Stimulated activated CD8-positive, alpha-beta memory T cell treated with anti-CD3 and anti-CD28 coated beads, Interleukin-4, amount 100 ng/mL, for 4 hours (primary cell): ENCODE measurements at places on chromosomes 1 and 21.

GRCh38 chr1:67818725-67819301 lies 14.5 kb downstream of the GNG12 start:
- no peak for DNase-seq

- DNase-seq: no peak
Observed at GRCh38 chr1:44698138-44698537, 23.6 kb downstream of the ARMH1 start.

DNA sequence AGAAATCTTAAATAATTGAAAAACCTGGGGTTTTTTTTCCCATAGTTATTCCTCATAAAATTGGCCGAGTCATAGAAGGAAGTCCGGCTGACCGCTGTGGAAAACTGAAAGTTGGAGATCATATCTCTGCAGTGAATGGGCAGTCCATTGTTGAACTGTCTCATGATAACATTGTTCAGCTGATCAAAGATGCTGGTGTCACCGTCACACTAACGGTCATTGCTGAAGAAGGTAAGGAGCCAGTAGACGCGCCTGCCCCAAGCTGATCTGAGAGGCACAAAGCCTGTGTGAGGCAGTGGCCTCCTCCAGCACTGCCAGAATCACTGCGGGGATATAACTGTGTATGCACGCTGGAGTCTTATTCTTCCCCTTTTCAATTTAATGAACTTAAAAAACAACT lies 100.3 kb downstream of the PHTF1 start:
- no peak for DNase-seq

- DNase-seq: no peak
Observed at GRCh38 chr1:30108186-30108585, 615.2 kb downstream of the MATN1 start.

DNA sequence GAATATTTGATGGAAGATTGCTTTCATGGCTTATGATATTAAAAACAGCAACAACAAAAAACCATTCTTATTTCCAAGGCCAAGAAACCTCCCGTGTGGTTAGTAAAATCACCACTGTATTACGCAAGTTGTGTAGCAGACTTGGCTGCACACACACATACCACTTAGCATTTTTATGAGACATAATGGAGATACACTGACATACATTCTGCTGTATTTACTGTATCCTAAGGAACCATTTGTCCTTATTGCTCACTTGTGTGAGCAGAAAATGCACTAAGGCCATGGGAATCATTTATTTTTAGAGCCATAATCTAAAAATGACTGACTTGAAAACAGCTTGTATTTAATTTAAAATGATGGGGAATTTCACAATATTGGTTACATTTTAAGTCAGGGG lies 584 bp upstream of the C1orf141 start:
- DNase-seq: no peak

DNA sequence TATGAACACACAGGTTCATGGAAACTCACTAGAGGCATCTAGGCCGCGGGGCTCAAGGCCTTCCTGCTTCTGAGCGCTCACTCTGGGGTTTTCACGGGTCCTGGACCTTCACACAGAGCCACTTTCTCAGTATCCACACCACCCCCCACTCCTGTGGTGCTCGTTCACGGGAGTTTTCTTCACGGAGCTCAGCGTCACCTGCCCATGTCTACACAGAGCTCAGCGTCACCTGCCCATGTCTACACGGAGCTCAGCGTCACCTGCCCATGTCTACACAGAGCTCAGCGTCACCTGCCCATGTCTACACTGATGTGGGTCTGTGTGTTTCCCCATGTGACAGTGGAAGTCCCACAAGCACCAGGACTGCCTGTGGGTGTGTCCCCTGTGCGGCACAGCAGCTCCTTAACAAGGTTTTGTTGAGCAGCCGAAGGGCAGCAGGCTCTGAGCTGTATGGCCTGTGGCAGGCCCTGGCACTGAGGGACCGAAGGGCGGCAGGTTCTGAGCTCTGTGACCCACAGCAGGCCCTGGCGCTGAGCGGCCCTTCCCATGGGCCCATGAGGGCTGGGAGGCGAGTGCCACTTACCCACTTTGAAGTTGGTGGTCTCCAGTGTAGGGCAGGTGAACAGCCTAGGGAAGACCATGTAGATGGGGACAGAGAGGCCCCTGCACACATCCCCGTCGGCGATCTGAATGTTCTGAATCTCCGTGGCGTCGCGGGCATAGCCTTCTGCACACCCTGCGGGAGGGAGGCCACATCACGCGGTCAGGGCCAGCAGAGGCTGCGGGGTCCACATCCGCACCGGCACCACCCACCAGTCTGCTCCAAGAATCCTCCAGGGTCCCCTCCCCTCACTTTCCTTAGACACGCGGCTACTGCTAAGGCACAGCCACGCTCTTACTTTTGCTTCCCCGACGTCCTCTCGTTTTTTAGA lies 39.8 kb downstream of the VPS26C start:
- DNase-seq: no peak

GRCh38 chr1:151418081-151418480 lies 18.7 kb downstream of the PSMB4 start:
- no peak for DNase-seq

DNA sequence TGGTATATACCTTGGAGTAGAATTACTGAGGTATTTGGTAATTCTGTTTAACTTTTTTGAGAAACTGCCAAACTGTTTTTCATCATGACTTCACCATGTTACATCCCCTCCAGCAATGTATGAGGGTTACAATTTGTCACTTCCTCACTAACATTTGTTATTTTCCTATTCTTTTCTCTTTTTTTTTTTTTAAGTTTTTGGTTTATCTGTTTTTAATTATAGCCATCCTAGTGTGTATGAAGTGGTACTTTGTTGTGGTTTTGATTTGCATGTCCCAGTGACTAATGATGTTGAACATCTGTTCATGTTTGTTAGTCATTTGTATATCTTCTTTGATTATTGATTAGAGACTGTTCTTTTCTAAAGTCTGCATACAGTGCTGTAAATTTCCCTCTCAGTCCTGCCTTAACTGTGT lies 147.3 kb downstream of the HS2ST1 start:
- DNase-seq: no peak

DNA sequence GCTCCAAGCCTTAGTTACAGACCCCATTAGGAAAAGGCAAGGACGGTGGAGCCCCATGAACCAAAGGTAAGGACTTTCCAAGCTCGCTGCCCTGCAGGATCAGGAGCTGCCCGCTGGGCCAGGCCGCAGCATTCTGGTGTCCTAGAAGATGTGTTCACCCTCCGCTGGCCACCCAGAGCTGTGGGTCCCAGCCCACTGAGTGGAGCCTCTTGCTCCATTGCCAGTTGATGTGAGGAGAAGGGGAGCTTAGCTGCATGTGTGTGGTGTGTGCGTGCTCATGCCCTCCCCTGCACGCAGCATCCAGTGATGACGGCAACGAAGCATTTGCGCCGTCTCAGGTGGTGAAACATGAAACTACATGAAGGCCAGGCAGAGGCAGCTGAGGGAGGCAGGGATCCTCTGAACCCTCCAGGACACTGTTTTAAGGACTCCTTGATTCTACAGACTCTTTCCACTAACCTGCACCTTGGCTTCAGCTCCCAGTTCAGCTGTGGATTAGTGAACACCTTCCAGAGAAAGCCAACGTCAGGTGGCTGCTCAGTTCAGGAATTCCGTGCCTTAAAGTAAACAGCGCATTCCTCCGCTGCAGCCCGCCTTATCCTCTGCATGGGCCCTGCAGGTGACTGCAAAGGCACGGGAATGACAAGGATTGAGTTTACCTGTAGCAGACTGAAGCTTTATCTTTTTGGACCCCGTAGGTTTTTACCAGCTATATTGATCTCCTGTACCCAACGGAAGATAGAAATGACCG lies 48.7 kb downstream of the SMYD2 start:
- DNase-seq: no peak

DNA sequence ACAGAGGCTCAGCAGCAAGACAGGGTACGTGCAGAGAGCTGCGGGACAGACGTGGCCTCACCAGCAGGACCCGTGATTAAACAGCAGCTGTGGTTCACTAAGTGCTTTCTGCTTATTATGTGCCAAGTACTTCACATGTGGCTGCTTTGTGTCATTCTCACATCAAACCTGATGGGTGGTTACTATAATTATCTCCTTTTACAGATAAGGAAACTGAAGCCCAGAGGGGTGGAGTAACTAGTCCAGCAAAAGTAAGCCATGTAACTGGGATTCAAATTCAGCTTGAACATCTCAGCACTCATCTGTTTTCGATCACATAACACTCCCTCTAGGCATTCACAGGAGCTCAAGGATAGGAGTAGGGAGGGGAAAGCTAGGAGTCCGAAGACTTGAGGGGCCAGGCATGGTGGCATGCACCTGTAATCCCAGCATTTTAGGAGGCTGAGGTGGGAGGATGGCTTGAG lies 50.8 kb upstream of the CLIC4 start:
- DNase-seq: no peak
